ENCODE measurements at places on chromosomes 3 and 15.

DNA sequence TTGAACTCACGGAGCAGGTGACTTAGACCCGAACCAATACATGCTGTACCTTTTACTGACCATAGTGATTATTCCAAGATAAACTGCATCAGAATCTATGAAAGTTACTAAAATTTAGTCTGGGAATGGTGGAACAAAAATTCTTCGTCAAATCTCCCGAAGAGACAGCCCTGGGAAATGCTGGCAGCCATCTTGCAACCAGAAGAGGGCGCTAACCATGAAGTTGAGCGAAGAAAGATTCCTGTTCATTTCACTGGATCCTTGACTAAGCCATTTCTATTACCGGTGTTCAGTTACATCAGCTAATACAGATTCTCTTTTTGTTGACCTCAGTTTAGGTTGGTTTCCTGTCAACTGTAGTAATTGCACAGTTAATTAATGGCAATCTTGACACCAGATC, 199.6 kb downstream of the SLC9A9 start:
- no peak for DNase-seq

DNA sequence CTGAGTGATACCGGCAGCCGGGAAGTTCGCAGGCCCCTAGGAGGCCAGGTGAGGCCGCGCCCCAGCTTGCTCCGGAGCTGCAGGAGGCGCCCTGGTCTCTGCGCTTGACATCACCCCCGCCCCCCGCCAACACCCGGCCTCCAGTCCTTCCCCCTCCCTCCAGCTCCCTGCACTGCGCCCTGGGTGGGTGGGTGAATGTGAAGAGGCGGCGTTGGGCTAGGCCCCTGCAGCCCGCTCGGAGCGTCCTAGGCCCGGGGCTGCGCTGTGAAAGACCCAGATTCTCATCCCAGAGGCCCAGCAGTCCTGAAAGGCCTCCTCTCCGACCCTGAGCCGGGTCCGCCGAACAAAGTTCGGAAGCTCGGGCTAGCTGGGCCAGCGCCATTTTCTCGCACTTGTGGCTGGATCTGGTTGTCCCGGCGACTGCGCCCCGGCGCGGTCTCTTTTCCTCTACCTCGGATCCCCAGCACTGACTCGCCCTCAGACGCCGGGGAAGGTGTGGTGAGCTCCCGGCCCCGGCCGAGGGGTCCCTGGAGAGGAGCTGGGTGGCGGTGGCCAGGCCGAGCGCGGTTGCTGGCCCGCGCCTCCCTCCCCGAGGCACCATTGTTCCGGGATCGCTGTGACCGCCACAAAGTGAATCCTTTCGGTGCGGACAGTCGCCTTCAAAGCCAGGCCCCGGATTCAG, 12.9 kb downstream of the ZIC4 start:
- peak; percentile 81 for DNase-seq

DNA sequence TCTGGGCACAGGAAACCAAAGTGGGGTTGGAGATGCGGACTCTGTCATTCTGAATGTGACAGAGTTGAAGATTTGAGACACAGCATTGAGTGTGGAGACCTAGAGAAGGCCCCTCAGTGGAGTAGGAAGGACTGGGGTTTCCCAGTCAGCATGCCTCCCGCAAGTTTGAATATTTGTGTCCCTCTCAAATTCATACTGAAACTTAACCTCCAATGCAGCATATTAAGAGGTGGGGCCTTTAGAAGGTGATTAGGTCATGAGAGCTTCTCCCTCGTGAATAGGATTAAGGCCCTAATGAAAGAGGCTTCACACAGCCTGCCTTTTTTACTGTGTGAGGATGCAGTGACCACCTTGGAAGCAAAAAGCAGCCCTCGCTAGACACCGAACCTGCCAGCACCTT, 8.0 kb downstream of the HDDC3 start:
- no peak for DNase-seq

DNA sequence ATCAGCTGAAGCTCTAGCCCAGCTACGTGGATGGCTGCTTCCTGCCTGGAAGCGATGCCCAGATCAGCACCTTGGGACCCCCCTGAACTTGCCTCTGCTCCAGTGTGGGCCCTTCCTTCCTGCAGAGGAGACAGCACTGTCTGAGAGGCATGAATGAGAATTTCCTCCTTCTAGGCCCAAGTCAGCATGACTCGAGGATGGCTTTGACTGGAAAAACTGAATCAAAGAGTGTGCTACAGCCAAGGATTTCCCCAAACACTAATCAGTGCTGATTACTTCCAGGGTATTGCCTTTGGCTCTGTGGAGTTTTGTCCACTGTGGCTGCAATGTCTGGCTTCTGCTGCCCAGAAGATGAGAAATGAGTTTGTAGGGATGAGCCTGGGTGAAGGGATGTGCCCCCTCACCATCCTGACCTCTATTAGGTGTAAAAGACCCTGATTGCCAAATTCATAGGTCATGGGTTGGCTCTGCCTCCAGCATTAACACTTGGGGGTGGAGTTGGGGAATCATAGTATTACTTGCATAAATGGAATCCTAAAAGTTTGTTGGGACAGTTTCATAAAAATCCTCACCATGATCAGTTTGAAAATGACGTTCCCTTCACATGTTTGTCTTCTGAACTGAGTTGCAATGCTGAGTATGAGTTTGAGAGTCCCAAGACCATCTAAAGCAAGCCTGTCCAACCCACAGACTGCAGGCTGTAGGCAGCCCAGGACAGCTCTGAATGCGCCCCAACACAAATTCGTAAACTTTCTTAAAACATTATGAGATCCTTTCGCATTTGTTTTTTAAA, 36.7 kb downstream of the FLNB start:
- no peak for DNase-seq

DNA sequence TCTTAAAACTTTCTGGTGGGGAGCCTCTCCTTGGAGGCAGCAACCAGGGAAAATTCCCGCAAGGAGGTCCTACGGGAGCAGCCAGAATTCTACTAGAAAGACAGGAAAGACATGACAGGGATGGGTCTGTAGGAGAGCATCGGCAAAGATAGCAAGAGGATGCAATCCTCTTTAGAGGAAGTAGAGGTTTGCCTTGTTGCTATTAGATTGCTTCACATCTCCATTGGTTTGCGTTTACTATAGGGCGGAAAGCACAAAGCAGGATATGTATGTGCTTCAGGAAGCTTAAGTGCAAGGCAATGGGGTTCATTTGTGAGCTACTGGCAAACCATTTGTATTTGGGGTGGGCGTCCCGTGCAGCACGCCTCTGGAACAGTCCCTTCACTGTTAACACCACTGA, 193.0 kb downstream of the RORA start:
- DNase-seq, result no peak

- no peak for DNase-seq
These were observed 220.5 kb upstream of the SATB1 start for GRCh38 chr3:18645619-18646018.
